Activated gamma-delta T cell (primary cell): ENCODE measurements at places on chromosomes 4 and X.

DNA sequence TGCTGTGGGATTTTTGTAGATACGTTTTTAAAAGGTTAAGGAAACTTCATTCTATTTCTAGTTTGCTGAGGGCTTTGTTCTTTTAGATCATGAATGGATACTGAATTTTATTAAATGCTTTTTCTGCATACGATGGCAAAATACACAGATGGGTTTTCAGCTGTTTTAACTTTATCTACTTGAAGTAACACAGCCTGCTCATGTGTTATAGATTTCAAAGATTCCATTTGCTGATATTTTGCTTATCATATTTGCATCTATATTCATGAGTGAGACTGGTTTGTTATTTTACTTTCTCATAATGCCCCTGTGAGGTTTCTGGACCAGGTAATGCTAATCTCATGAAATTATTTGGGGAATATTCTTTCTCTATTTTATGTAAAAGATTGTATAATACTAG is 34.5 kb upstream of the HERC5 start:
- DNase-seq: no peak

DNA sequence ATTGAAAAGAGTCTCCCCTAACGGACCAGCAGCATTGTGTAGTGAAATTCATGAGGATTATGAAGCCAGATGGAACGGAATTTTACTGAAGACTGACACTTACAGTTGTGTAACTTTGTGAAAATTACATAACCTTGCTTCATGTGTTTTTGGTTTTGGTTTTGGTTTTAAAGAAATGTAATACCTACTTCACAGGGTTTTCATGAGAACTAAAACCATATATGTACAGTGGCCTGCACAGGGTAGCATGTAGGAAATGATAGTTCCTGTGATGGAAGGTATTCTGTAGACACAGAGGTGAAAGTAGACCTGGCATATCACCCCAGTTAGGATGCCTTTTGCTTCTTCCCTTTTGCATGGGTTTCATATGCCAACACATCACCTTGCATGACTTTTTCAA is 247.0 kb downstream of the BANK1 start:
- DNase-seq: no peak

DNA sequence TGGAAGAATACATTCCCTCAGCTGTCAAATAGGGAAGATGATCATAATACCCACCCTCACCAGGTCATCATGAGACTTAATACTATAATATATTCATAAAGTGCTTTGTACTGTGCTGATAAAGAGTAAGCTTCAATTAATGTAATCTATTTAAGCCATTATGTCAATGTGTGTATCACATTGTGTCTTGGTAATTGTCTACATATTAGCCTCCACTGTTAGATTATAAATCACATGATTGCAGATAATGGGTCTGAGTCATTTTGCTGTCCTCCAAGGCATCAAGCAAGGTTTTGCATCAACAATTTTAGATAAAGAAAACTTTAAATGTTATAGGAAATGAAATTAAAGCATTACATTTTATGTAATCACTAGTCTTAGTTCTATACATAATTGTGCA is 45.2 kb upstream of the CEP135 start:
- no peak for DNase-seq

- no peak for DNase-seq
Observed at GRCh38 chr4:100461807-100462605, 55.8 kb downstream of the EMCN start.

DNA sequence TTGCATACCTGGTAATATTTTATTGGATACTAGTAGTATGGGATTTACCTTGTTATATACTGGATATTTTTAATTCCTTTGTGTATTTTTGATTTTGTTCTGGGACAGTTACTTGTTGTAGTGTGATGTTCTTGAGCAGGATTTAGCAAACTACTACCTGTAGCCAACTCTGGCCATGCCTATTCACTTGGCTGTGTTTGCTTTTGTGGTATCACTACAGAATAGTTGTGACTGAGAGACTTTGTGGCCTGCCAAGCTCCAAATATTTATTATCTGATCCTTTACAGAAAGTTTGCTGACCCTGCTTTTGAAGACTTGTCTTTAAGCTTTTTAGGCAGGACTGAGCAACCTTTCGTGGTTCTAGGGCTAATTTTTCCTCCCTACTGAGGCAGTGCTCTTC is 17.8 kb downstream of the ZCCHC4 start:
- no peak for DNase-seq

- no peak for DNase-seq
Observed at GRCh38 chr4:40702800-40703151, 47.0 kb upstream of the NSUN7 start.

DNA sequence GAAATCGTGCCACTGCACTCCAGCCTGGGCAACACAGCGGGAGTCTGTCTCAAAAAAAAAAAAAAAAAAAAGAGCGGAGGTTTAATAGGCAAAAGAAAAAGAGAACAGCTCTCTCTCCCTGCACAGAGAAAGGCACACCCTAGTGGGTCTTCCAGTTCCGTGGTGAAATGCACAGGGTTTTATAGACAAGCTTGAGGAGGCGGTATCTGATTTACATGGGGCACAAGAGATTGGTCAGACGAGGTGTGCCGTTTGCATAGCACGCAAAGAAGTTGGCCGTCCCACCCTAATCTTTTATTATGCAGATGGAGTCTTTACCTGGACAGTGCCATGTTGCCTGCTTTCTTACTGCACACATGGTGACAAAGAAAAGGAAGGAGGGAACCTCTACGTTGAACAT is 33.5 kb upstream of the REST start:
- no peak for DNase-seq

DNA sequence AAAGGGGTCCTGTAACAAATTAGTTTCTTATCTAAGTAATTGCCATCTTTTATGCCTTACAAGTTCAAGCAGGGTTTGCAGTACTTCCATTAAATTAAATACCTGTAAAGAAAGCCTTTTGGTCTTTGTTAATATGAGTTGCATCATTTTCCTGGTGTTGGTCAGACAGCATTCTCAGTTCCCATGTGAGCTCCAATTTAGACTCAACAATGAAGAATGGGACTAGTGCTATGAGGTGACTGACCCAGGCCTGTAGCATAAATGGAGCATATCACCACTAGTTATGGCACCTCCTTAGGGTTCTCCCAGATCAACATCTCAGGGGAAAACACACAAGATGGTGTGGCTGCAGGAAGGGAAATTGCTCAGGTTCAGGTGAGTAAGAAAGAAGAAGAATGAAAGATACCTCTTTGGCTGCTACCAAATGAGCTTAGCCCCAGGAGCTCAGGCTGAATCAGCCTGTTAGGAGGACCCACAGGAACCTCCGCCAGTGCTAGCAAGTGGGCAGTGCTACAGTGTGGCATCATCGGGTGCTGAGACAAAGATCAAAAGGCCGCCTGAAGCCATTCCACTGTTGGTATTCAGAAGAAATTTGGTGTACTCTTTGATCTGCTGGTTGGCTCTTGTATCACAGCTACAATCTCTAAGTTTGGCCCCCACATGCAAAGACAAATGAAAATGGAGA is 1.8 kb downstream of the TTC29 start:
- no peak for DNase-seq

DNA sequence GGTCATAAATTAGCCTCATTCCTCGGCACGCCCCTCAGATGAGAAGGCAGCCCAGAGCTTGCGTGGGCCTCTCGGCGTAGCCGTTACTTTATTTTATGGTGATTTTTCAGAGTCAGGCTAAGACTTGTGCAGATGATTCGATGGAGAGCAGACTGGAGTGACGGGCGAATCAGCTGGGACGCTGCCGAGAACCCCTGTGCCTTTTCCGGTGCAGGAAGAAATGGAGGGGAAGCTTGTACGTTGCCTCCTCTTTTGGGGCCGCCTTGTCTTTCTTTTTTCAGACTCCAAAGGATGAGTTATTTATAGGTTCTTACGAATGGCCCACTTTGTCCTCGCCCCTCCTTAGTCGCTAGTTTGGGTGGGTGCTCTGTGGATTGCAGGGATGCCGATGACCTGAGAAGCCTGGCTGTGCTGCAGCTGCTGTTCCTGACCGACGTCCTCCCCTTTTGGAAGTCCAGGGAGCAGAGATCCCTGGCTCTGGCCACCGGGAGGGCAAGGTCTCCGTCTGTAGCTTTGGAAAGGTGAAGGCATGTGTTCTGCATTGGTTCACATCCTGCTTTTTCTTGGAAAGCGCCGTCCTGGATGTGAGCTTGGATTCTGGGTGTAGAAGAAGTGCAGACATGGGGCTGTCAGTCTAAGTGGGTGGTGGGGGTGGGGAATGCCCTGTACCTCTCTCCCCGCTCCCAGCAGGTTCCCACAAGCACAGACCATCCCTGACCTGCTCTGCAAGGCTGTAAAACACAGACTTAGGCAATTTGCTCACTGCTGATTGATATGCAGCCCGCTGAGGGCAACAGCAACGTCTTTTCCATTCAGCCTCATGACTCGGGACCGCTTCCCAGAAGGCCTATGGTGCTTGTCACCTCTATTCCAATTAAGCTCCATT is 9.3 kb downstream of the SORCS2 start:
- DNase-seq: no peak

DNA sequence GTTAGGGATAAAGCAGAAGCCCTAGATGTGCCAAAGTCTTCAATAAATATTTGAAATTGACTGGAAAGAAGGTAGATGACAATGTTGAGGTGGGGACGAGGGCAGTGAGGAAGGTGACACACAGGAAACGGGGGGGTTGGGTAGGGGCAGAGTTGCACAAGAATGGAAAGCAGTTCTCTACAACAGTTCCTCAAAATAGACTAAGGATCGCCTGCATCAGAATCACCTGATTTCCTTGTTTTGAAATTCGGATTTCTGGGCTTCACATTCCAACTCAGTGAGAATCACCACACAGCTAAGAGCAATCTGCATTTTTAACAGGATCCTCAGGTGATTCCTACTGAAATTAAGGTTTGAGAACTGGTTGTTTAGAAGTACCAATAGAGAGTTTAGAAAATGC is 70.6 kb downstream of the ARFIP1 start:
- no peak for DNase-seq

DNA sequence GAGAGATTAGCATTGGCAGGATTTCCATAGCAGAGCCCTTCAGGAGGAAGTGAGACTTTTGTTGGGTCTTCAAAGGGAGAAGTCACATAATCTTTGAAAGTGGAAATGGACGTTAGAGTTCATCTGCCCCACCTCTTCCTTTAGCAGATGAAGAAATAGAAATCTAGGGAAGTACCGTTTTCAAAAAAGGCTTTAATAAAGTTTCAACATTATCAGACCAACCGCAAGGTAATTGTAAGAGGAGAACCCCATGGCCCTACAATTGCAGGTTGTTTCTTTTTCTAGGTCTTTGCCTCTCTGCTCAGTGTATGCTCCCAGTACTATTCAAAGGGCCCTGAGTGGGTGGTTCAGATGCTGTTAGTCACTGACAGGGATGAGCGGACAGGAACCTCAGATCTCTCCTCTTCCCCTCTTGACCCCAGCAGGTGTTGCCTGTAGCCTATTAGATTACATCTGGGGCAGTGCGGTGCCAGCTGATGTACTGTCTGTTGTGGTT is 48.6 kb upstream of the AP1S2 start:
- DNase-seq: no peak

GRCh38 chr4:74654230-74654681 is 140.1 kb downstream of the BTC start:
- DNase-seq: no peak
